Activated T-cell treated with anti-CD3 and anti-CD28 coated beads for 24 hours (primary cell): ENCODE measurements at places on chromosomes 12 and 14.

- DNase-seq = no peak
Observed at GRCh38 chr12:46158501-46158900, 110.3 kb downstream of the SLC38A1 start.

GRCh38 chr14:99575043-99576023 lies 28.7 kb downstream of the CCDC85C start:
- DNase-seq = no peak

- DNase-seq = no peak
Observed at GRCh38 chr12:104353012-104353981, 49.8 kb downstream of the EID3 start.

- no peak for DNase-seq
Observed at GRCh38 chr12:19654650-19655376, 215.5 kb downstream of the AEBP2 start.

- no peak for DNase-seq
Observed at GRCh38 chr14:21084396-21084795, 14.1 kb downstream of the ZNF219 start.

GRCh38 chr12:43147878-43148277 lies 404.1 kb downstream of the ADAMTS20 start:
- DNase-seq = no peak

- DNase-seq = no peak
Observed at GRCh38 chr12:56297400-56297799, 2.7 kb downstream of the CS start.

GRCh38 chr14:21215879-21216251 lies 53.4 kb downstream of the HNRNPC start:
- DNase-seq = no peak

- DNase-seq = no peak
Observed at GRCh38 chr12:52914576-52915121, 9.8 kb upstream of the KRT8 start.

- no peak for DNase-seq
Observed at GRCh38 chr14:43789458-43789857, 717.6 kb downstream of the FSCB start.

DNA sequence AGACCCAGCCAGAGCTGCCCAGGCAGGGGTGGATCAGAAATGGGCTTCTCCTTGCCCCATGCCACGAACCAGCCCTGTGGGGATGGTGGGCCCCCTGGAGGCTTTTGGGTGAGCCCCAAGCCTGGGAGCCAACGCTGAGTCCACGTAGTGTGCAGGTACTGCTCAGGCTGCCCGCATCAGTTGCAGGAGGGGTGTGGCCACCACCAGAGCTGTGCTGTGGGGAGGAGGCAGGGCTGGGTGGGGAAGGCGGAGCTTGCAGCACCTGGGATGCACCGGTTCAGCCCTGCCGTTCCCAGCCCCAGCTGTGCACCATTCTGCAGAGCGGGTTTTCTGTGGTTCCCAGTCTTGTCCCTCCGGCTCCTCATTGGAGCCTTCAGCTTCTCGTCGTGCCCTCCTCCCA lies 36.3 kb downstream of the IL31 start:
- no peak for DNase-seq

DNA sequence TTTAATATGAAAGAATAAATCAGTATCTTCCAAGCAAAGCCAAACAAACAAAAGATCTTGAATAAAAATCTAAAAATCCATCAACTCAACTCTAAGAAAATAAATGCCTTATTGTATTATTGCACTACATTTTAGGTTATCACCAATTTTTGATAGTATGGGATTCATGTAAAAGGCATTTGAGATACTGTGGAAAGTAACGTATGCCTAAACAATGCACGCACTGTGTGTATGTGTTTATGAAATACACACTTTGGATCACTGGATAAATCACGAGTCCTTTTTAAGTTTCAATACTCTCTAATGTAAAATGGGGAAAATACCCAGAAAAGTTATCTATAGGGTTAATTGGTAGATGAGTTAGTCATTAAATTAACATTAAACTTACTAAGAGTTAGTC lies 17.7 kb downstream of the WBP11 start:
- DNase-seq = no peak

GRCh38 chr14:80206351-80207080 lies 4.8 kb downstream of the DIO2 start:
- DNase-seq = no peak

DNA sequence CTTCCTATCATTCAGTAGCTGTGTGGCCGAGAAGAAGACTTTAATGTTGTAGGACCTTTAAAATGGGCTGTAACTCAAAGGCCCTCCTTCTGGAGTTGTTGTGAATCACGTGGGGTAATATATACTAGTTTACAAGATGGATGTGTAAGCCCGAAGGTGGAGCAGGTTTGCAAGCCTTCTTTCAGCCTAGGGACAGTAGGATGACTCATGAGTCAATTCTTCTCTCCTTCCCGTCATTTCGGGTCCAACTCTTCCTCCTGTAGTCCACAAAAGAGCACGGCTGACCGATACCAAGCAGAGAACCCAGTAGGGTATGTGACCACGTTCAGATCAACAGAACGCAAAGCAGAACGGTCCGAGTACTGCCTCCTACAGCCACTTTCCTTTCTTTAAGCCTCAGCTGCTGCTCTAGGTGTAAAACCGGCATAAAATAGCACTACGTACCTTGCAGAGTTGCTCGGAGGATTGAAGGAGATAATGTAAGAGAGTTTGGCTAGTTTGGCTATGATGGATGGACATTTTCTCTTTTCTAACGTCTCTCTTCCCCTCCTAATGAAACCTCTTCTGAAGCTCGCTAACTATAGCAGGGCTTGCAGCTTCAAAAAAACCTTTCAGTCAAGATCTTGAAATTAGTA lies 1.3 kb upstream of the RASSF3 start:
- DNase-seq = no peak

DNA sequence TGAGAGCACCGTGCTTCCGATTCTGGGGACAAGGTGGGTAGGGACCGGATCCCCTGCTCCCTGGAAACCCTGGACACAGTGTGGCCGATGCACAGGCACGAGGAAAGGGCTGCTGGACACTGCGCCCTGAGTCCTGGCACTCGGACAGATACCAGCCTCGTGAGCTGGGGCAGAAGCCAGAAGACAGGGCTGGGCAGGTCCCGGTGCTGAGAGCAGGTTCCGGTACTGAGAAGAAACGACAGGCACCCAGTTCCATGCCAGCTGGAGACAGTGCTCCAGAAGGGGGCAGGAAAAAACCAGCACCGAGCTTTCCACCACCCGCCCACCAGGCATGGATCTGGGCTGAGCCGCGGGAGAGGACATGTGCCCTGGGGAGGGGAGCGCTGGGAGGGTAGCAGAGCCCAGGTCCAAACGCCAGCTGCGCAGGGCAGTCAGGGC lies 6.5 kb downstream of the XRCC3 start:
- DNase-seq = no peak

DNA sequence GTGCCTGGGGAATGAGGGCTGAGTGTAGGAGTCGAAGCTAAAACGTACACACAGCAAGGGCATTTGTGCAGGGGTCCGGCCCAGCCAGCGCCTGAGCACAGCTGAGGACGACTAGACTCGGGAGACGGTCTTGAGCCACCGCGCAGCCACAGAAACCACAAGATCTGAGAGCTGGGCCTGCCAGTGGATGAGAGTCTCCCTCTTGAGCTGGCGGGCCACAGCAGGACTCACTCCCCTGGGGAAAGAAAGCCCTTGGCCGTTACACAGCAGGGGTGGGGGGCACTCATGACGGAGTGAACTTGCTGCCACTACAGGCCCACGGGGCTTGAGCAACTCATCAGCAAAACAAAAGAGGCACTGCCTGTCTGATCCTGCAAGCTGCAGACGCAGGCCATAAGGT lies 23.0 kb downstream of the STX2 start:
- no peak for DNase-seq

GRCh38 chr14:44944107-44944506 lies 17.6 kb downstream of the KLHL28 start:
- DNase-seq = no peak

- DNase-seq = no peak
Observed at GRCh38 chr14:102964152-102964730, 41.8 kb downstream of the AMN start.

DNA sequence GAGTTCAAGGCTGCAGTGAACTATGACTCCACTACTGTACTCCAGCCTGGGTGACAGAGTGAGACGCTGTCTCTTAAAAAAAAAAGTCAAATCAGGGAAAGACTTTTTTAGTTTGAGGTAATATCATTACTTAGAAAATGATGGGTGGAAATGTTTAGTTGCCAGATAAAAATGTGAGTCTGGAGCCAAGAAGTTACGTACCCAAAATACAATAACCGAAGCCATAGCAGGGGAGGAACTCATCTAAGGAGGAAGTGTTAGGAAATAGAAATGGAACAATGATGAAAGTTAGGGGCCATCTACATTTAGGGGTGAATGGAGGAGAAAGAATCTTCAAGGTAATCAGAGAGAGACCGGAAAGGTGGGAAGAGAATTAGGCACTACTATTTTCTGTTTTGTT lies 98.8 kb downstream of the DACT1 start:
- DNase-seq = no peak

DNA sequence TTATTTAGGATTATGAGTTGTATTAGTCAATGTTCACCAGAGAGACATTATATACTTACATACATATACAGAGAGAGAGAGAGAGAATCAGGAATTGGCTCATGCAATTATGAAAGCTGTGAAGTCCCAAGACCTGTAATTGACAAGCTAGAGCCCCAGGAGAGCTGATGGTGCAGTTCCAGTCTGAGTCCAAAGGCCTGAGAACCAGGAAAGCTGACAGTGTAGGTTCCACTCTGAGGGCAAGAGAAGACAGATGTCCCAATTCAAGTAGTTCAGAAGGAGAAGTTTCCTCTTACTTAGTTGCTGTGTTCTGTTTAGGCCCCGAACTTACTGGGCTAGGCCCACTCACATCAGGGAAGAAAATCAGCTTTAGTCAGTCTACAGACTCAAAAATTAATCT lies 76.4 kb upstream of the FICD start:
- no peak for DNase-seq

DNA sequence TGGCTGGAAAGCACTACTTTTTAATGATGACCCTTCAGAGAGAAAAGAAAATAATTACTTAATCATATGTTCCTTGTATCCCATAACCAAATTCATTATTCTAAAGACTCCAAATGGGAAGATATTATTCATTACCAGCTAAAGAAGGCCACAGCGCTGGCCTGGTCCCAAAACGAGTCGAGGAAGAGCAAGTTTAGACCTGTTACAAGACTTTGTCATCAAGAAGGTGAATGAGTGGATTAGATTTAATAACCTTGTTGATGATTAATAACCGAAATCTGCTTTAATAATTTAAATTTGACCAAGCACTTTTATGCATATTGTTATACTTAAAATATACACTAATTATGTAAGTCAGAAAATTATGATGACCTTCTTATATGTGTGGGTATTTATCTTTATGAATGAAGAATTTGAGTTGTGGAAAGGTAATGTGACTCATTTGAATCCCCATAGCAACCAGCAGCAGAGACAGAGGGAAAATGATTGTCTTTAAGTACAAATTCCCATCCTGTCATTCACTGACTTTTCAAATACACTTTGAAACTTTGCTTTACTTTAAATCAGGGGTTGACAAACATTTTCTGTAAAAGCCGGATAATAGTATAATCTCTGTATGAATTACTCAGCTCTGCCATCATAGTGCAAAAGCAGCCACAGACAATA lies 200.3 kb upstream of the NPAS3 start:
- DNase-seq = no peak

DNA sequence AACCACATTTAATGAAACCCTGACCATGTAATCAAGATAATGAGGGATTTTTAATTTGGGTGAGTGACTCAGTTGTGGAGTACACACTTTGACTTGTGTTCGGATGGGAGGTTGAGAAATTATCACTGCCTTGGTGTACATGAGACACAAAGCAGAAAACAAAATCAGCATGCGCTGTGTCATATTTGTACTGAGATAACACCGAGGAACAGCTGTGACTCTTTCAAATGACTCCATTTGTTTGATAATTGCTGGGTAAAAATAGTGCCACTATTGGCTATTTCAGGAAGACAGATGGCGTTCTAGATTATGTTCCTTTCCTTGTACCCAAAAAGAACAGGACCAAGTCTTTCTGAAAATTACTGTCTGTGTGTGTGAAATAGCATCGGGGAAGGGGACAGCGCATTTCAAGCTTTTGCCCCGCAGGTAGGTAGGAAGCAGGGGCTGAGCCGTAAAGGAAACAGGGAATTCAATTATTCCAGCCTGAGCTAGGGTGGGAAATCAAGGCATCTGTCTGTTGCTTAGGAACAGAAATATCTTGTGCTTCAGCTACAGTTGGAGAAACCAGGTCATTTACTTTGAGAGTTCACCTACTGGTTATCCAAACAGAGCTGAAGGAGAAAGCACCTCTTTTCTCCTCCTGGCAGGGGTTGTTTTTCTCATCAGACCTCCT lies 114.3 kb downstream of the SNAPC1 start:
- DNase-seq = no peak

DNA sequence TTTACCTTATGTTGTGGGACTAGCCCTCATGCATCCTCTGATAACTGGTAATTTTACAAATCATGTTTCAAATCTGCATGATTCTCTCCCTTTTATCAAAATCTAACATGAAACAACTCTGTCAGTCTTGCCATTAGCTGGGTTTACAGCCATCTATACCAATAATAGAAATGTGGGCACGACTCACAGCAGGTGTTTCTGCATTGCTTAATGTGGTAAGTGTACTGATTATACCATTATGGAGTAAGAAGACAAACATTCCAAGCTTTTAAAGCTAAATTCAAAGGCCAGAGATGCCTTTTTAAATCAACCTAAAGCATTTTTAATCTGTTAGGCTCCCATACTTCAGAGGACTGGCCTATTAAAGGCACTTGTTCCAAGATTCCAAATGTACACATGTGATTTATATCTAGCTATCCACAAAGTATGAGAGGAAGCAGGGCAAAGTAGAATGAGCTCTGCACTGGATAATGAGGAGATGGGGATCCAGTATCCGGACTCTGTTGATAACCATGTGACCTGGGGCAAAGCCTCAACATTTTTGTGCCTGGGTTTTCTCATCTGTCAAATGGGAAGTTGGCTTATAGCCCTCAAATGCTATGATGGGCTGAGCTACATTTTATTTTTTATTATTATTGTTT lies 52.3 kb upstream of the FUT8 start:
- DNase-seq = no peak

- no peak for DNase-seq
Observed at GRCh38 chr12:124487066-124487833, 80.2 kb downstream of the NCOR2 start.

DNA sequence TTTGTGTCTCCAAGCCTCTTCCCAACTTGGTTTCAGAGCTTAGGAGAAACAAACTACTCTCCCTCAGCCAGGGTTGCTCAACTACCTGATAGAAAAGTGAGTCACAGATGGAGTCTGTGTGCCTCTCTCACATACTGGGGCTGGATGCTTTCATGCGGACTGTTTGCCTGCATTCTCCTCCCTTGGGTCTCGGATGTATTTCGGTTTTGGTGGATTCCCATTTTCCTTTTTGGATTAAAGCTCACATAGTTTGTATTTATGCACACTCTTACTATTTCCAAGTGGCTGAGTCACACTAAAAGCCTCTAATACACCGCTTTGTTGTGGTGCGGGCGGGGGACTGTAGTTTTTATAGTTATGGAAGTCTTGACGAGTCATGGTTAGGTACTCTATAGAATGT lies 505.4 kb downstream of the LRFN5 start:
- no peak for DNase-seq
